Suppressor macrophage treated with lipopolysaccharide for 1 hour (primary cell): ENCODE measurements at places on chromosomes 2 and 18.
A peak's percentile ranks its signal among the peaks of the same experiment; 100 is the strongest.

DNA sequence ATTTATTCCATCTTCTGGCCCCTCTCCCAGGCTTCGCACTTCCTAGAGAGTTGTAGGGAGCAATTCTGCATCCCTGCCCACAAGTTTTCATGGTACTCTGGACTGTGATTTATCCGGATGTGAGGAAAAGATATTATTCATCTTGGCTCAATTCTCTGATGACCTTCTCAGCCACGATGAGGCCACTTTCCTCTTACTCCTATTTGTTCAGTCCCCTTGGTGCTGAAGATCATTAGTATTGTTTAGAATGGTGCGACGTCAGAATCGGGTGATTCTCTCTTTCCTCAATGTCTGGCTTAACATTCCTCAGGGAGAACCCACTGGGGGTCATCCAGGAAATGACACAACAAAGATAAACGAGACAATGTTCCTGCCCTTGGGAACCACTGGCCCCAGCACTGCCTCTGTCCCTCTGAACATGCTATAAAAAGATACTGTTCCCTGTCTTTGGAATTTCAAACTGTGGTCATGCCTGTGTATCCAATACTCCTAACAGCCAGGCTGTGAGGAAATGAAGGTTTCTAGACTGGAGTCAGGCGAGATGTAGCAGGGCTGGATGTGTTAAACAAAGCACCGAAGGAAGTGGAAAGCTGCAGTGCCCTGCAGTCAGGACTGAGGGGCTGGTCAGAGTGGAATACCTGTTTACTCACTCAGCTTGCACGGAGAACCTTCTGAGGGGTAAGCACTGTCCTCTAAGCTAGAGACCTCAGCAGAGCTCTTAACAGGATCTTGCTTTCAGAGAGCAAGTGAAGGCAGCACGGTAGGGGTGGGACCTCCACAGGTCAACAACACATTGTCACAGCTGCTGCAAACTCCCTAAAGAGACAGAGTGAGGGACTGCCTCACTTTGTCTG, 12.9 kb upstream of the GLI2 start:
- DNase-seq: no peak

DNA sequence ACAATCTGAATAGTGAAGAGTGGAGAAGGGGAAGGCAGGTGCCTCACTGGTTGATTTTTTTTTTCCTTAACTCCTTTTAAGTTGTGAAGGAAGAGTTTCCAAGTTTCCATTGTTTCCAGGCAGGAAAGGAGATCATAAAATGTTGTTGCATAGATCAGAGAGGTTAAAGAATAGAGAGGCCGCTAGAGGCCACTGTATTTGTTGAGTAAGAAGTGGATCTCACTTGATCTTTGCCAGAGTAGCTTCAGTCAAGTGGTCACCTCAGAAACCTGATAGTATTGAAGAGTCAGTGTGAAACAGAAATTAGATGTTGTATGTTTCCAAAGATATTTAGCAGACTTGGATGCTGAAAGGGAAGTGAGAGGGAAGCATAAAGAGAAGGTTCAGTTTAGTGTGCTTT, 17.6 kb downstream of the CTNNA2 start:
- no peak for DNase-seq

DNA sequence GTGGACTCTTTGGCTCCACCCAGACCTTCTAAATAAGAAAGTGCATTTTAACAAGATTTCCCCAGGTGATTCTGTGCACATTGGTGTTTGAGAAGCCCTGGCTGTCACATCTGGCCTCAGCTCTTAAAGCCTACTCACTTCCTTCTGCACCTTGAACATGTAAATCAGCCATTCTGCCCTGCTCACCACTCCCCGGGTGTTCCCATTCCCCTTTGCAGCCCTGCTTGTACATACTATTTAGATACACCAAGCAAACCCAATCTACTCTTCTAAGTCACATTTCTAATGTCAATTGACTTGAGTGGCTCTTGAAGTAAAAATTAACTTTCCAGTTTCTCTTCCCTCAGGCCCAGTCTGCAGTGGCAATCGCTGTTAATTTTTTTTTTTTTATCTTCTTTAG, 13.1 kb upstream of the SCN1A start:
- DNase-seq: no peak

GRCh38 chr2:44112096-44112495, 56.6 kb upstream of the PPM1B start:
- DNase-seq: no peak

DNA sequence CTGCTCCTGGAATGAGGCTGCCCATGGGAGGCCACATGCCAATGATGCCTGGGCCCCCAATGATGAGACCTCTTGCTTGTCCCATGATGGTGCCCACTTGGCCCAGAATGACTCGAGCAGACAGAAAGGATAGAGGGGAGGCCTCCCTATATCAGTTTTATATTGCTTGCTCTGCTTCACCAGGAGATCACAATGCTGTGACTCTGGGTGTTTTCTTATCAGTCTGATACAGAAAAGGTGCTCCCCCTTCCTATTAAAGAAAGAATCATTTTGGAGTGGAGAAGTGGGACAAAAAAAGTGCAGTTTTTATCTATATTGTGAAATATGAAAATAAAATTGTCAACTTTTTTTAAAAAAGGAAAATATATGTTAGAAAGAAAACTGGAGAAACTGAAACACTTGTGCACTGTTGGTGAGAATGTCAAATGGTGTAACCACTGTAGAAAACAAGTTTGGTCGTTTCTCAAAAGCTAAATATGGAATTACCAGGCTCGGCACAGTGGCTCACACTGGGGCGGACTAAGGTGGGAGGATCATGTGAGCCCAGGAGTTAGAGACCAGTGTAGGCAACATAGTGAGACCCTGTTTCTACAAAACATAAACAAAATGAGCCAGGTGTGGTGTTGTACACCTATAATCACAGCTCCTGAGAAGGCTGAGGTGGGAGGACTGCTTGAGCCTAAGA, 21.8 kb downstream of the LPIN2 start:
- DNase-seq: no peak

GRCh38 chr2:70356941-70357683, 55.2 kb upstream of the FAM136A start:
- DNase-seq: peak; percentile 9

GRCh38 chr2:119746836-119747686, 12.7 kb upstream of the PTPN4 start:
- DNase-seq: no peak

GRCh38 chr2:201996679-201997314, 36.9 kb upstream of the FZD7 start:
- DNase-seq: no peak

- no peak for DNase-seq
Measured at GRCh38 chr2:124272261-124272841, 247.3 kb downstream of the CNTNAP5 start.

- no peak for DNase-seq
Measured at GRCh38 chr2:153373510-153374279, 104.9 kb downstream of the RPRM start.

DNA sequence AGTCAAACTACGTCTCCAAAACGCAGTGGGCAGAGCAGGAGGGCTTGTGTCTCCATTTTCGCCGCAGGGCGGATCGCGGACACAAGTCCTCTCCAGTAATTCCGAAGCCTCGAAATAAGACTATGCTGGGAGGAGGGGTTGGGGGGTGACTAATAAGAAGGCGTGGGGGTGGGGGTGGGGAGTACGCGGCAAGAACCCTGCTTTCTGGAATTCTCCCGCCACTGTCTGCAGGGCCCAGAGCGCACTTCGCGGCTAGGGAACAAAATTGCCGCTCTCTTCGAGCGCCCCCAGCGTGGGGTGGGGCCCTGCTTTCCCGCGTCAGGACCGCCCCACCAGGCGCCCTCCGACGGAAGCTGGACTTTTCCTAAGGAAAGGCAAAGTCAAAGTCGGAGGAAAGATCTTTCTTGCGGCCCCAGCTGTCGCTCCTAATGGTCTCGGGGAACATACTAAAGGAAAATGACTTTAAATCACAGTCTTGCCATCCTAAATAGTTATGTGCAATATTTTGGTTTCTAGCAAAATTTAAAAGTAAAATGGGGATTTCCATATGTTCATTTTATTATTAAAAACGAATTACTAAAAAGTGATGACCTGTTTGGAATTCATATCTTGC, 11.9 kb downstream of the NR4A2 start:
- DNase-seq: peak; percentile 45

GRCh38 chr18:11857177-11857887, 6.1 kb downstream of the CHMP1B start:
- DNase-seq: peak; percentile 99

DNA sequence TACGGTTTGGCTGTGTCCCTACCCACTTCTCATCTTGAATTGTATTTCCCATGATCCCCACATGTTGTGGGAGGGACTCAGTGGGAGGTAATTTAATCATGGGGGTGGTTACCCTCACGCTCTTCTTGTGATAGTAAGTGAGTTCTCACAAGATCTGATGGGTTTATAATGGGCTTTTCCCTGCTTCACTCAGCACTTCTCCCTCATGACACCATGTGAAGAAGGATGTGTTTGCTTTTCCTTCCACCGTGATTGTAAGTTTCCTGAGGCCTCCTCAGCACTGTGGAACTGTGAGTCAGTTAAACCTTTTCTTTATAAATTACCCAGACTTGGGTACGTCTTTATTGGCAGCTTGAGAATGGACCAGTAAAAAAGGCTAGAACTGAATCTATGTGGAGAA, 750.0 kb upstream of the ID2 start:
- DNase-seq: peak; percentile 19

DNA sequence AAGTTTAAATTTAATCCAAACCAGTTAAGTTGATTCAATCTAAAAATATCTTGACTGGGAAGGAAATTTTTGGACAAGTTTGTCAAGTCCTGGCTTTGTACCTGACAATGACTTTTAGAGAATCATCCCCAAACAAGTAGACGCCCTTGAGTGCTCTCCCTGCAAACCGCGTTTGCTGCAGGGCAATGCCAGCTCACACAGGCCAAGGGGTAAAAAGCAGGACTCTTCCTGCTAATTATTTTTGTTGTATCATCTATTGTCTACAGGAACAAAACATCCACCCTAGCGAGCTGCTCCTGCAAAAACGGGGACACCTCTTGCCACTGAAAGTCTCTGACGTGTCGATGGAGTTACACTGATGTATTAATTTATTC, 10.9 kb downstream of the ID2 start:
- DNase-seq: no peak
